Caudate nucleus (tissue), 63 donors: ENCODE measurements at places on chromosomes 12 and 14.

DNA sequence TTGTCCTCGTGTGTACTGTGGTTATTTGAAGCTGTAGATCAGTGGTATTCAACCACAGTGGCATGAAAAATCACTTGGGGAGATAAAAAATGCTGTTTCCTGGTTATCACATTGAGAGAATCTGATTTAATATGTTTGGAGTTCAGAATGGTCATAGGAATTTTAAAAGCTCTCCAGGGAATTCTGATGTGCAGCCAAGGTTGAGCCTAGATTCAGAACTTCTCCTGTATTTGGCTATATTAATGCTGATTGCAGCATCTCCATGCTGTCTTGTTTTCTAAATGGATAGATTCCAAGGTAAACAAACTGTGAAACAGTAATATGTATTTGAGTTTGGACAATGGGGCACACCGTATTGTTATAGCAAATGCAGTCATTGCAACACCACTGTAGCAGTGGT, 982.2 kb upstream of the FBXO33 start:
- no peak for DNase-seq

- no peak for DNase-seq
Observed at GRCh38 chr12:80101126-80101525, 1.8 kb downstream of the OTOGL start.

DNA sequence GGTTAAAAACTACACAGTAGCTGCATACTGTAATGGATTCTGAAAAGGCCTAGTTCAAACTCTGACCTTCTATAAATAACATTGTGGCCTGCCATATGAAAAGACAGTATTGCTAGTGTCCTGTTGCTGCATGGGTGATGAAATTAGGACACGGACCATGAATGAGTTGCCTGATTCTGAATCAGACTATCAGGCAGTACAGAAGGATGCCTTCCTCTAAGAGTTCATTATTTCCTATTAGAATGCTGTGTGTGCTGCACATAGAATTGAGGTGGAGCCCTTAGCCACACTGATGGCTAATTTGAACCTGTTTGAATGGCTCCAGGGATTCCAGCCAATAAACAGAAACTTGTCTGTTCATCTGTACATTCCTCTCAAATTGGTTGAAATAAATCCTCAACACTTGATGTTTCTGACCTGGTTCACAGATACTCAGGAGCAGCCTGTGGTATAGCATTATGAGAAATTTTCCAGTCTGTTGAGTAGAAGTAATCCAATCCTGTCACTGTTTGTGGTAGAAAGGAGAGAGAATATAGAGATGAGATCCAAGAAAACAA, 483.2 kb downstream of the APAF1 start:
- DNase-seq: no peak

GRCh38 chr12:12019881-12020280, 50.9 kb upstream of the BCL2L14 start:
- DNase-seq: no peak

DNA sequence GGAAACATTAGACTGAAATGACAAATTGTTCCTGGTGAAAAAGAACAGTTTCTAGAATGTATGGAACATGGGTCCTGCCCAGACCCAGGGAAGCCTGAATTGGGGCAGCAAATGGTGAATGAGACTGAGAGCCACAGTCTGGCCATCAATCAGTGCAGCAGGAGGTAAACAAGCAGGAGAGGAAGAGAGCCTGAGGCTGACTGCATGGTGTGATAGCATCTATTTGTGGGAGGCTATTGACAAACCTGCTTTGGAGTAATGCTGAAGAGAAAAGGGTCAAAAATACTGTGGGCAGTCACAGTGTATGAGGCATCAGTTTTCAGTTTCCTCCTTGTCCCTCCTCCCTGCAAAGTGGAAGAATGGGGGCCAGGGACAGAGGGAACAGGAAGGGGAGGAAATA, 136.8 kb downstream of the ANKS1B start:
- no peak for DNase-seq

DNA sequence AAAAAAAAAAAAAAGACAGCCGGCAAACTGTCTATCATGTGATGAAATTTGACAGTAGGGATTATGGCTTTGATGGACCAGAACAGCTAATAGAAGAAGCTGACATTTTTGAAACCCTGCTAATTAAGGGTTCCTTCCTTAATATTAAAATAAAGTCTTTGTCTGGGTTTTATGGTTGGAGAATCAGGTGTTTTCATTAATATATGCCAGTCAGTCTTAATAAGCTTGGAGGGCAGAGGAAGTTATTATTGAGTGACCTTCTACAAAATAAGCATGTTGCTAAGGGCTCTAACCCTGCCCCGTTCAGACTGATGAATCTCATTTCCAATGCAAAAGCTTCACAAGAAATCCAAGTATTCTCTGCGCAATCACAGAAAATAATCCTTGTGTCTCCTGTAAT, 289.8 kb downstream of the EGLN3 start:
- no peak for DNase-seq

DNA sequence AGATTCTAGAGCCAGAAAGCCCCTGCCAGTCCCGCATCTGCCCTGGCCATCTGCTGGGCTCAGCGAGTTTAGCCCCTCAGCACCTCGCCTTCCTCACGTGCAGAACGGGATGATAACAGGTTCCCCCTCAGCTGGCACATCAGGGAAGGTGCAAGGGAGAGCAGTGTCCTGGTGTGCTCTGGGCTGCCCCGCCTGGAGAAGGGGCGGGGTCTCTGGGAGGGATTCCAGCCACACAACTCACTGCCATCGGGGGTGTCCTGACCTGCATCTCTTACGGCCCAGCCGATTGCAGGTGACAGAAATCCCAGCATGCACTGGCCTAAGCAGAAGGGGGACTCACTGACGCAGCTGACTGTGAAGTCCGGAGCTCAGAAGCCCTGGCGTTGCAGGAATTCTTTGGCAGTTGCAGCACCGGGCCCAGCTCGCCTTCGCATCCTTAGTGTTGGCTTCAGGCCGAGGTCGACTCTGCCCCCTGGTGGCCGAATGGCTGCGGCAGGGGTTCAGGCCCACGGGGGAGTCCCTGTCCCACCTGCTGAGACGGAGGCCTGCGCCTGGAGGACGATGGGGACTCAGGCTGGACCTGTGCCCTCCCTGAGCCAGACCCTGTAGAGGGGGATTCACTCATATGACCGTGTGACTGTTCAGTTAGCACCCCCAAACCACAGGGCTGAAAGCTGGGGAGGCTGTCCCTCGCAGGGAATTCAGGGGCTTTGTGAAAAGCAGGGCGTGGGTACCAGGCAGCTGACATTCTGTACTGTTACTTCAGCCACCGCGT, 178.6 kb downstream of the ADGRD1 start:
- peak; percentile 47 for DNase-seq

DNA sequence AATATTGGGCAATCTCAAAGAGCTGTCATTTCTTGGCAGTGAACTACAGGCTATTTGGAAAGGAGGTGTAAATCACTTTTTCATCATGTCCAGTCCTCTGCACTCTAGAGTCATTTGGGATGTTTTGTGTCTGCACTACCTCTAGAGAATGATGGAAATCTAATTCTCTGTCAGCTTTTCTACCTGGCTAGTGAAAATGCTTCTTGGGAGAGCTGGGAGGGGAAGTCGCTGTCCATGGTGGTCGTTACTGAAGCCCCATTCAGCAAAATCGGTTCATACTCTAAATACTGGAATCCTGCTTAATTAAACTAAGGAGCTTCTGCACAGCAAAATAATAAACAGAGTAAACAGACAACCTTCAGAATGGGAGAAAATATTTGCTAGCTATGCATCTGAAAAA, 251.8 kb downstream of the APAF1 start:
- no peak for DNase-seq

DNA sequence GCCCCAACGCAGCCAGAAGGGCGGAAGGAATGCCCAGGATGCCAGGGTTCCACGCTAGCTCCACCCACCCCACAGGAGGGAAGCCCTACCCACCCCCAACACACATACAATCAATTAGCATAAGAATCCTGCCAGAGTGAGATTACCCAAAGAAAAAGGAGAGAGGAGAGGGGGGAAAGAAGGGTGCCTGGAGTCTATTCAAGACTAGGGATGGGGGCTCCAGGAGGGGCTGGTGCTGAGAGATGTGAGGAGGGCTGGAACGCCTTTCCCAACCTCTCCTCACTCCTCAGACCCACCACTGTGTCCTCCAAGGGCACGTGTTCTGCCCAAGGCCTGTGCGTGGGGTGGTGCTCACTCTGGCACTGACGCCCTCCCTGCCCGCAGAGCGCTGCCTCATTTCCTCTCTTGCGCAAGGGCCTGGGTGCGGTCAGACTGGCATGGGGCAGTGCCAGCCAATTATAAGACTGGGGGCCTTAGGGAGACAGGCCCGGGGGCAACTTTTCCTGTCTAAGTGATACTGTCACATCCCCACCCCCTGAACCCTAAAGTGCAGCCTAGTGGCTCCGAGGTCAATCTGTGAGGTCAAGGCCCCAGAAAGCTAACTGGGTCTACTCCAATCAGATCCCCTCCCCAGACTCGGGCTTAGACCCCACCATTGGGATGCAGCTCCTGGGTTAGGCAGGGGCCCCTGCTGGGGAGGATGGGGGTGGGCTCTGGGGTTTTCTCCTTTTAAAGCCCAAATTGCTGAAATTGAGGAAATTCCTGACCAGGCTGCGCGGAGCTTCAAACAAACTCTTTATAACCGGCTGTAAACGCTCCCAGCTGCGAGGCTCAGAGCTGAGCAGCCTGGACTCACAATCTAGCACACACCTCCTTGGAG, 10.2 kb upstream of the ITGB7 start:
- no peak for DNase-seq

DNA sequence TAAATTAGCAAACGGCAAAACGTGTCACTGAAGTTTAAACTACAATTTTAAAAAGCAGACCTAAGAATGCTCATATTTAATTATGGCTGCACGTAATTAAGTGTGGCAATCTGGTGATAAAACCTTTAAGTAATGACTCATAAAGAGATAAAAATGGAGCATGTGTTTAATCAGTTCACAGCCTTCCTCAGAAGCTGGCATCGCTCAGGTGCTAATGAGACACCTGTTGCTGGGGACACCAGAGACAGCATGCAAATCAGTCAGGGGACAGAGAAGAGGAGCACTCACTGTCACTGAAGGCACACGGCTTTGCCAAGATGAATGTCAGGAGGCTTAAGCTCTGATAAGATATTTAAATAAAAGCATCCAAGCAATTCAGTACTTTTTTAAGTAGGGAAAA, 840.3 kb downstream of the GALC start:
- no peak for DNase-seq

DNA sequence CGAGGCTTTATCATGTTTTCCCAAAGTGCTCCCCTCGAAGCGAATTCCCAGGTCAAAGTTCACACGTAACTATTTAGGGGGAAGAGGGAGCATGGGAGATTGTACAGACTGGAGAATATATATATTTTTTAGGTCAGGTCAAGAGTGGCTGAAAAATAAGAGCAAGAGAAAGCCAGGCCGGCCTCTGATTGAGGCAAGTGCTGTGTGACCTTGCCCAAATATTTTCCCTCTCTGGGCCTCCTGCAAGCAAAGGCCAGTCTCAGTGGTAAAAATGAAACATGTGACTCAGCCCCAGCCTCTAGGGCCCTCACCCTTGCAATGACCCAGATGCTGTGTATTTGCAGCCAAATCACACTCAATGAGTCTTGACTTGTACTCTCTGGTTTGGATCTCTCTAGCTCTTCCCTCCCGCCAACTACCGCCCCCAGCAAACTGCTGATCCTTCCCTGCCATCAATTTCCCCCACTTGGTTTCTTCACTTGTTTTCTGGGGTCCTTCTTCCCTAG, 34.1 kb downstream of the SMUG1 start:
- DNase-seq: no peak

- DNase-seq: peak; percentile 23
Observed at GRCh38 chr14:76710056-76711010, 50.9 kb upstream of the VASH1 start.

DNA sequence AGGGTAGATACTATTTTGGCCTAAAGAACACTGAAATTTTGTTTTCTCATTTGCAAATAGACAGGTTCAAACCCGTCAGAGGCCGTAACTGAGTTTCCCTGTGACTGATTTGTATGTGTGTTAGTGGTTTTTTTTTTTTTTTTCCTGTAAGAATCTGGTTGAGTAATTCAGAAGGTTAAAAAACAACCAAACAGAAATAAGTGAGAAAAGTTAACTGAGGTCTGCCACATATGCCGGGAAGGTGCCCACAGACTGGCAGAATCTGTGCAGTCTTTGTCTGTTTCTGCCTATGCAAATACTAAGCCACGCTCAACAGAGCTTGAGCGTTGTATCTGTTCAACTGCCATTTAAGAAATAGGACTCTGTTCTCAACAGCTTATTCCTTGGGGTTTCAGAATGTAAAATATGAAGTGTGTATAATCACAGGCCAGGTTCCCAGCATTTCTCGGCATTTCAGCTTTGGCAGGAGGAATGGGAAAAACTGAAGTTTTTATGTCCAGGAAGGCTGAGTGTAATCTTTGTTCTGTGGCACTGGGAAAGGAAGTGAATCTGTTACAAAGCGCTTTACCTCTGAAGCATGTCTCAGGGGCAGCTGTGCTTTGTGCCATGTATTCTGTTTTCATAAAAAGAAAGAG, 181.9 kb downstream of the PRKCH start:
- DNase-seq: no peak

- no peak for DNase-seq
Observed at GRCh38 chr14:34872822-34873588, 2.2 kb downstream of the BAZ1A start.
